ENCODE measurements at places on chromosomes 16 and 17.
A peak's percentile ranks its signal among the peaks of the same experiment; 100 is the strongest.

DNA sequence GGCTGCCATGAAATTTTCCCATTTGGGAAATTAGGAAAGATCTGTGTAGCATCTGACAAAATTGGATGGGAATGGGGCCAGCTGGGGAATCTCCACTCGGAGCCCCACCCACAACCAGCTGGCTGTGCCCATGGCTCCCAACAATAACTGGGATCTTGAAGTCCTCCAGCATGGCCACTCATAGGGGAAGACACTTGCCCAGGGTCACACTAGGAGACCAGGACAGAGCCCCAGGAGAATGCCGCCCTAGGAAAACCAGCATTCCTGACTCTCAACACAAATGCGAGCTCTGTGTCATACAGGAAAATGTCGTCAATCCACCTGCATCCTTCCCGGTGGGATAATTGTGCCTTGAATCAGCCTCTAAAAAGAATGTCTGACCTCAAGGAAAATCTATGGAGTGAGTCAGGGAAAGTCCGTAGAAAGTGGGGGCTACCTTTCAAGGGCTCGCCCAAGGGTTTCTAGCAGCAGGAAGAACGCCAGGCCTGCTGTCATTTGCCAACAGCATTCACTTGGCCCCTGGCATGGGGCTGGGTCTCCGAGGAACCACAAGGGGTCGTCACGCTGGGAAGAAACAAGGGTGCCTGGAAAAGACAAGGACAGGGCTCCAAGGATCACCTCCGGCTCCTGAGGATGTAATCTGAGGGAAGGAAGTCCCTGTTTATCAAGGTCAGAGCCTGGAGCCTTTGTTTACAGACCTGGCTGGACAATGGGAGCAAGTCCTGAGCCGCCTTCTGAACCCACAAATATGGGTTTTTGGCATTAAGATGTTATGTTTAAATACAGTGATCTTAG lies 15.9 kb downstream of the CDH5 start:
- DNase-seq: no peak

GRCh38 chr16:28317040-28317880 lies 24.9 kb downstream of the SBK1 start:
- DNase-seq: peak; percentile 57

GRCh38 chr16:54049591-54050458 lies 236.8 kb downstream of the IRX3 start:
- no peak for DNase-seq

GRCh38 chr16:85079785-85080570 lies 32.3 kb downstream of the CIBAR2 start:
- no peak for DNase-seq

- peak; percentile 70 for DNase-seq
These were observed at the start of the genes VPS9D1 and ZNF276 for GRCh38 chr16:89720813-89721545. Gene VPS9D1 (minus strand): TSS chr16:89720898. CDS start chr16:89720861, 37 bp downstream. Gene ZNF276 (plus strand): TSS chr16:89721537. CDS start chr16:89721641, 104 bp downstream.

GRCh38 chr16:15996432-15997109 lies 47.2 kb downstream of the ABCC1 start:
- DNase-seq: no peak

DNA sequence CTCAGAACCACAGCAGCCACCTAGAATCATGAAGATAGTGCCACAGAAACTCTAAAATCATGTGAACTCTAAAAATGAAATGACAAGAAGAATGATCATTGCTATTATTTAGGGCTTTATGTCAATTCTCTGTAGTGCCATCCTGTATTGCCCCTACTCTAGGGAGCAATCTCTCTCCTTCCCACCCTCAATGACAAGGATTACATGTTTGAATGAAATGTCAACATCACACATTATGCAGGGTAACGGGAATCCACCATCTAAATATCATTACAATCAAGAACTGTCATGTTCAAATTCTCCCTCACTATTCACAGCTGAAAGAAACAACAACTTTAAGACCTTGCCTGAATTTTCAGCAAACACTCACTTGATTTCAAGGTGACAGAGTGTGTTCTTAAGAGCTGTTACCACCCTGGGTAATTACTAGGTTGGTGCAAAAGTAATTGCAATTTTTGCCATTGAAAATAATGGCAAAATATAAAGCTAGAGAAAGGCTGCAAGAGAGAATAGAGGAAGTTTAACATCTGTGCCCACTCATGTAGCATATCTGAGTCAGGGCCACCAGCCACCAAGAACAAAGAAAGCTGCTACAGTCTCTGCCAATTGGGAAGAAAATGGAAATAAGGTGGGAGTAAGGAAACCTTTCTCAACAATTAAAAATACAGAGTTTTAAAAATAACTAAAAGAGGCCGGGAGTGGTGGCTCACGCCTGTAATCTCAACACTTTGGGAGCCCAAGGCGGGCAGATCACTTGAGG lies 112.8 kb upstream of the PSMD7 start:
- DNase-seq: no peak

- no peak for DNase-seq
These were observed 29.9 kb downstream of the PIK3R6 start for GRCh38 chr17:8837563-8838075.

DNA sequence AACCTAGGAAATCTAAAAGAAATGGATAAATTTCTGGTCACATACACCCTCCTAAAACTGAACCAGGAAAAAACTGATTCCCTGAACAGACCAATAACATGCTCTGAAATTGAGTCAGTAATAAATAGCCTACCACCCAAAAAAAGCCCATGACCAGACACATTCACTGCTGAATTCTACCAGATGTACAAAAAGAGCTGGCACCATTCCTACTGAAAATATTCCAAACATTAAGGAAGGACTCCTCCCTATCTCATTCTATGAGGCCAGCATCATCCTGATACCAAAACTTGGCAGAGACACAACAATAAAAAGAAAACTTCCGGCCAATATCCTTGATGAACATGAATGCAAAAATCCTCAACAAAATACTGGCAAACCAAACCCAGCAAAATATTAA lies 52.9 kb downstream of the TTC19 start:
- no peak for DNase-seq

GRCh38 chr16:54554581-54554980 lies 268.0 kb upstream of the IRX3 start:
- DNase-seq: no peak

DNA sequence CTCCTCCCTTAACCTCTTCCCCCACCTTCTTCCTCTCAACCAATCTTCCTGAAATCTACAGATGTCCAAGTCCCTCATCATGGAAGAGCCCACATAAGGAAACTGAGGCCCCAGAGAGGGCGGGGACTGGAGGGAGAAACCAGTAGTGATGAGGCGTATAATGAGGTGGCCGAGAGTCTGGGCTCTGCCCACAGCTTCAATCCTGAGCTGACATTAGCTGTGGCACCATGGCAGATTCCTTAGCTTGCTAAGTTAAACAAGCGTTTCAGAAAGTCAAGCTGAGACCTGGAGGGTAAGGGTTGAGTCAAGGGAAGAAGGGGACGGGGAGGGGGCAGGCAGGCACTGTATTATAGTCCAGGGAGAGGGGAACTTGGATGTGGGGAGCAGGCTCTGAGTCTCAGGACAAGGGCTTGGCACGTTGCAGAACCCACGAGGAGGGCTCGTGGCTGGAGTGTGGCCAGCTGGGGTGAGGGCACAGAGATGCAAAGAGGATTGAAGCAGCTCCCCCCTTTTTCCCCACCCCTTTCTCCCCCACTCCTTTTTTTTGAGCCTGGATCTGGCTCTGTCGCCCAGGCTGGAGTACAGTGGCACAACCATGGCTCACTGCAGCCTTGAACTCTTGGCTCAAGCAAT lies 13.3 kb downstream of the ARHGAP23 start:
- no peak for DNase-seq

DNA sequence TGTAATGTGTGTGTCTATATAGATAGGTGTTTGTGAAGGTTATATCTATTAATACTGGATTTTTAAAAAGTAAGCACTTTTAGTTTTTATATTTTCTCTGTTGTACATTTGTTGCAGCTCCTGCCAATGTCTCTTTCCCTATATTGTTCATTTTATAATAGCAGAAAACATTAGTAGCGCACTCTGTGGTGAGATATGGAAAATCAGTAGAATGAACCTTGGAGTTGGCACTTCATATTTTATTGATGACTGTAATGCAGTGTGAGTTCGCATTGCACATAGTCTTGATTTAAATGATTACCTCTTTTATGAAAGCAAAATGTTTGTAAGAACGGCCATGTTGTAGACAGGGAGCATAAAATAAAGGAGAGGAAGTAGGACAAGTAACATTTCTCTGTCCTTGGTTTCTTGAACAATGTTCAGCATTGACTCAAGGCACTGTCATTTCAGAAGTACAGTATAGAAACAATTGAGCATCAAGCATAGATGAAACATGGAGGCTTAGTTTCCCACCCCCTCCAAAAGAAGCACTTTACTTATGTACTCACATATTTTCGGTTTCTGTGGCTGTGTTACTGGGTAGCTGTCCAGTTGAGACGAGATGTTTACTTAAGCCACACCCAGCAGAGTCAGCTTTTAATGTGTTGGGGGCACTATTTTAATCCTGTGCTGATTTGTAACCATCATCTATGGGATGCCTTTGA lies 74.0 kb downstream of the TANC2 start:
- DNase-seq: peak; percentile 81

DNA sequence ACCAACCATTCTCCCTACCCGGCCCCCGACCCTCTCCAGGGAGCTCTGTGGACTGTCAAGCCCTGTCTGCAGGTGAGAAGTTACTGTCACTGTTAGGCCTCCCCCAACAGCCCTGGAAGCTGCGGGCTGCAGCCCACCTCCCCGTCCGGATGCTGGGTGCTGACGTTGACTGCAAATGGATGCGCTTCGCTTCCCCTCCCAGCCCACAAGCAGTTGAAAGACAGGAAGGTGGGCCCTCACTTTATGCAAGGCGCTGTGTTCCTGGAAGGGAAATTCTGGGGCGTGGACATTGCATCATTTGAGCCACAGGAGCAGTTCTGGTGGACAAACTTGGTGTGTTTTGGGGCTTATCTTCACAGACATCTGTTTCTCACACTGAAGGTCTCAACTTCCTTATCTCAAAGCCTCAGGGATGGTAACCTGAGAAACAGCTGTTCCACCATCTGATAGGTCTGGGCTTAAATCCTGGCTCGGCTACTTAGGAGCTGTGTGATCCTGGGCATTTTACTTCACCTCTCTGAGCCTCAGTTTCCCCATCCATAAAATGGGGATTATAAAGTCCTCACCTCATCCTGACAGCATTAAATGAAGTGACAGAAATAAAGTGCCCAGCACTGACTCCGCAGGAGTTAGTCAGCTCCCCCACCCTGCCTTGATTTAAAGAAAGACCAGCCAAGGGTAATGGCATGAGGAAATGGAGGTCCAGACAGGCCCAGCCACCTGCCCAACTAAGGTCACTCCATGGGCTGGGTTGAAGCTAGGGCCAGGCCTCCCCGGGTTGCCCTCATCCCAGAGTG lies 4.6 kb upstream of the DRC7 start:
- no peak for DNase-seq

GRCh38 chr17:80387071-80387470 lies 27.9 kb upstream of the ENDOV start:
- DNase-seq: no peak

GRCh38 chr16:68538880-68539701 lies at the start of gene ZFP90:
Gene ZFP90 (plus strand): TSS chr16:68539291. CDS start chr16:68539793, 502 bp downstream.
- peak; percentile 84 for DNase-seq
